ENCODE measurements at places on chromosomes 7 and 10. TPM values are rescaled to one million over a fixed set of nuclear protein-coding genes. Genes with fewer than 3 reads are reported as not detected.

The NEUROG3 gene
- not detected for total RNA-seq

The KLF14 gene
- 0.22 TPM for total RNA-seq

The TRIM73 gene
- total RNA-seq, result 0.29 TPM

The DPP6 gene
- total RNA-seq, result under 0.01 TPM

All from placental pericyte (primary cell).